ENCODE measurements at places on chromosomes 2 and 18.
A peak's percentile ranks its signal among the peaks of the same experiment; 100 is the strongest.

GRCh38 chr2:164903951-164904350 lies 51.4 kb downstream of the SLC38A11 start:
- DNase-seq, result no peak

- DNase-seq, result no peak
These were observed 64.8 kb downstream of the PDCL3 start for GRCh38 chr2:100627330-100628300.

- no peak for DNase-seq
These were observed 282.9 kb downstream of the GPD2 start for GRCh38 chr2:156719036-156719435.

DNA sequence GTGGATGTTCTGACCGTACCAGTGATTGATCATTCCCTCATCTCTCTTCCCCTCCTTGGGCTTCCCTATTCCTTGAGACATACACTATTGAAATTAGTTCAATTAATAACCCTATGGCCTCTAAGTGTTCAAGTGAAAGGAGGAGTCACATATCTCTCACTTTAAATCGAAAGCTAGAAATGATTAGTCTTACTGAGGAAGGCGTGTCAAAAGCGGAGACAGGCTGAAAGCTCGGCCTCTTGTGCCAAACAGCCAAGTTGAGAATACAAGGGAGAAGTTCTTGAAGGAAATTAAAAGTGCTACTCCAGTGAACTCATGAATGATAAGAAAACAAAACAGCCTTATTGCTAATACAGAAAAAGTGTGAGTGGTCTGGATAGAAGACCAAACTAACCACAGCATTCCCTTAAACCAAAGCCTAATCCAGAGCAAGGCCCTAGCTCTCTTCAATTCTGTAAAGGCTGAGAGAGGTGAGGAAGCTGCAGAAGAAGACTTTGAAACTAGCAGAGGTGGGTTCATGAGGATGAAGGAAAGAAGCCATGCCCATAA lies 144.4 kb upstream of the LYPD6 start:
- no peak for DNase-seq

DNA sequence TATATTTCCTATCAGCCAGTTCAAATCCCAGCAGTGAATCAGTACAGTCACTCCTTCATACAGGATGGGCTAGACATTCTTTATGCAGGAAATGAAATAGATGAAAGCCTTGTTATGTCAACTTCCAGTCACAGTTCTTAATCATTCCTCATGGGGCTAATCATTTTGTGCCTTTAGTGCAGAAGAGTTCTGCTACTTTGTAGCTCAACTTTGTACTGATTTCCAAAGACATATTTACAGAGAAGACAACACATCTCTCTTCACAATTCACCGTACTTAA lies 593.9 kb upstream of the NETO1 start:
- no peak for DNase-seq

DNA sequence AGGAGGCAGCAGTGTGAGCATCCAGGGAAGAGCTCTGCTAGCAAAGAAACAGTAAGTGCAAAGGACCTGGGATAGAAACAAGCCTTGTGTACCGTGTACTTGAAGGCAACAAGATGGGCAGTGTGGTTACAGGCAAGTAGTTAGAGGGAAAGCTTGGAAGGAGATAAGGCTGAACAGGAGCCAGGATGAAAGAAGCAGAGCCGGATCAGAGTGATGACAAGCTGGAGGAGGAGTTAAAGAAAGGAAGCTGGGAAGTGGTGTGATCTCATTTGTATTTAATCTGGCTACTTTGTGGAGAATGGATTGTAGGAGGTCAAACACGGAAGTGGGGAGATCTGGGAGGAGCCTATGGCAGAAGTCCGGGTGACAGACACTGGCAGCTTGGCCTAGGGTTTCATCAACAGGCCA lies 44.7 kb upstream of the VPS54 start:
- DNase-seq, result no peak

DNA sequence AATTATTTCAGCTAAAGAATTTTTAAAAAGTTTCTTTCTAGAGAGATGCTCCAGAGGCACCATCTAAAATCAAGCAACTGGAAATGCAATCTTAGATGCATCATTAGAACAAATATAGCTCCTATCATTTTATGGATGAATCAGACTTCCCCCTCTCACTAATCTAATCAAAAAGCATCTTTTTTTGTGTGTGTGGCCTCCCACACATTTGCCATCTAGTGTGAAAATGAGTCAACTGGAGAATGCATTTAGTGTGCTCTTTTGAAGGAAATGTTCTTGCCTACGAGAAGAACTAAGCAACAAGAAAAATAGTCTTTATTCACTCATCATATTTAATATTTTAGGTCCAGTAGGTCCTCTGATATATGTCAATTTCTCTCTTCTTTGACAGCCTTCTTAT lies 39.5 kb upstream of the FIGN start:
- no peak for DNase-seq

- no peak for DNase-seq
These were observed 210.3 kb downstream of the CLIP4 start for GRCh38 chr2:29325544-29325943.

DNA sequence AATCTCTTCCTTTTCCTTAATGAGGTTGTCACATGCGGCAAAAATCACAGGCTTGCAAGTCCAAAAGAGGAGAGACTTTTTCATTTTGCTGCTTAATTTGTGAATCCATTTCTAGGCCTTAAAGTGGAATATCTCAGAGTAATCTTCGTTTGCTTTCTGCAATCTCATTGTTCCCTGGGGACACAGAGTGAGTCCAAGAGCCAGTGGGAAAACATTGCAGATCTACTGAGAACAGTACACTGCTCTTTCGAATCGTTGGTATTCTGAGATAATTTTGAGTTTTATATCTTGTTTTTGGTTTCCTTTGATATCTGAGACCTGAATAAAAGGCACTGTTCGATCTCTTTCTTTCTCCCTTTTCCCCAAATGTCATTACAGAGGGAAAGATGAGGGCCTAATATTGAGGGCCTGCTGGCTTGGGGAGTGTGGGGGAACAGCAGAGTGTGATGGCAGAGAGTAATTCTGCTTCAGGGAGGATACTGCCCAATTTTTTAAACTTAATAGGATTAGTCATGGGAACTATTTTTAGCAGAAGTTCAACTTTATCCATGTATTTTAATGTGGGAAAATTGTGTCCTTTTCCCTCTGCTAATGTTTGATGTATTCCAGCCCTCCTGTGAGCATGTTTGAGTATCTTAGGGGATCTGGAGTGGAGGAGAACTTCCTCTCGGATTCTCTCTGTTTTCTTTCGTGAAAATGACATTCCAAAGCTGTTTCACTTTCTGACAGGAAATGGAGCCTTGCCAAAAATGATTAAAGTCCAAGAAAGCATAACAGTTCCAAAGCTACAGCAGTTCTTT lies 418.2 kb upstream of the ZEB2 start:
- DNase-seq, result no peak

- no peak for DNase-seq
These were observed 66.2 kb upstream of the DLX2 start for GRCh38 chr2:172168917-172169346.

DNA sequence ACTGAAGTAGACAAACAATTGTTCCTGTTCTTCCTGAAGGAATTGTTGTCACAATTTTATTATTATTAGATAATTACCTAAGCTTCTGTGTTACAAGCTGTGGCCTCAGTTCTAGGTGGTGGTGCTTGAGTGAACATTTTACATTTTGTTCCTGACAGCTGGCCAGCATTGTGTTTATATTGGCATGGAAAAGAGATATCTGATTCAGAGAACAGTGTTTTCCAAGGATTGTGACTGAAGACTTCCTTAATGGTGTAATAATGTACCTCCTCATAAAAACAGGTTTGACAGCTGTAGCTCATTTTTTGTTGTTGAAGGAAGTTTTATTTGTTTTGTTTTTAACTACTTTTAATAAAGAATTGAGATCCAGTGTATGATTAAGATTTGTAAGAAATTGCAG lies 95.2 kb downstream of the EPB41L5 start:
- no peak for DNase-seq

DNA sequence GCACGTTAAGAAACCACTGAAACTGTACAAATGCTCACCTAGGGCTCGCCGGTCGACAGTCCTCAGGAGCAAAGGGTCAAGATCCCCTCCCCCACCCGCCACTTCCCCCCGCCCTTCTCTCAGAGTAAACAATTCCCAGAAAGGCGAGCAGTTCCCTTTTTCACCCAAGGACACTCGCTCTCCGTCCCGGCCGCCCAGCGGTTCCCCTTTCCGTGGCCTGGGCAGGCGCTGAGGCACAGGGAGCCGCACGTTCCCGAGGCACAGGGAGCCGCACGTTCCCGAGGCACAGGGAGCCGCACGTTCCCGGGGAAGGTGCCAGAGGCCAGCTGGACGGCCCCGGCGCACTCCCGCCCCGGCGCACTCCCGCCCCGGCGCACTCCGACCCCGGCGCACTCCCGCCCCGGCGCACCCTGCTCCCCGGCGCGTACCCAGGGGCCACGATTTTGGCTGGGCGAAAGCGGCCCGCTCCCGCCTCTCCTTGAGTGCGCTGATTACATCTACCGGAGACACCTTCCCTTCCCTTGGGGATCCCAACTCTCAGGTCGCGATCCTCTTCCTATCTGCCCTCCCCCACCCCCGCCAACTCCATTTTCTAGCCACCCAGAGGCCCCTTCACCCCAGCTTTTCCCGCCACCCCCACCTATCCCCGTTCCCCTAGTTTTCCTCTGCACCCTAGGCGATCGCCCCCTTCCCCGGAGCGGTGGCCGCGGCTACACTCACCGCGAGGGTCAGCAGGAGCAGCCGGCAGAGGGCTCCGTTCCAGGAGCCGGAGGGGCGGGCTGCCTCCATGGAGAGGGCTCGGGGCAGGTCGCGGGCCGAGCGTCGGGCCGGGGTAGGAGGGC lies 817 bp downstream of the DSC2 start:
- no peak for DNase-seq

- no peak for DNase-seq
These were observed 259.7 kb downstream of the PDE11A start for GRCh38 chr2:177812713-177813396.

- no peak for DNase-seq
These were observed 6.2 kb upstream of the ALPG start for GRCh38 chr2:232400256-232401015.

GRCh38 chr2:187274146-187274545 lies 173.9 kb downstream of the CALCRL start:
- DNase-seq, result no peak

- DNase-seq, result no peak
These were observed 150.3 kb upstream of the ZFP36L2 start for GRCh38 chr2:43376523-43377198.

DNA sequence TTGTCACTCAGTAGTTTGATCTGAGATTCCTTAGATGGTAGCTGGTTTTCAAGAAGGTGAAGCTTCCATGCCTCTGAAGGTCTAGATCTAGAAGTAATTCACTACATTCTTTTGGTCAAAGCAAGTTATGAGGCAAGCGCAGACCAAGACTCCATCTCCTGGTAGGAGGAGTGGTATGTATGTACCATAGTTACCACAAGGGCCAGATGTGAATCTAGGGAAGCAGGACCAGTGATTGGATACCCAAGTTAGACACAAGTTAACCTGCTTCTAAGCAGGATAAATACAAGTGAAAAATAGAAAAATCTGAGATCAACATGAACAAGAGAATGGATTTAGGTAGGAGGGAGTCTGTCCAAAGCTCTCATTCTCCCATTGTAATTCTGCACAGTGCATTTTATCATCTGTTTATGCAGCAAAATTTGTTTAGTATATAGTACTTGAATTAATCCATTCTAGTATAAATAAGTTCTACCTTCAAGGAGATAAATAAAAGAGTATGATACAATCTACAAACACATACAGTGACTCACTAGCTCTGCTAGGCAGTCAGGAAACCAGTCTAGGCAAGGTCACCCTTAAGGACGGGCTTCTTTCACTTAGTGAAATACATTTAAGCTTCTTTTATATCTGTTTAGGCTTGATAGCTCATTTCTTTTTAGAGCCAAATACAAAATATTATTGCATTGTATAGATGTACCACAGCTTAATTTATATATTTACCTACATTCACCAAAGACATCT lies 14.2 kb upstream of the DOCK10 start:
- DNase-seq, result no peak

DNA sequence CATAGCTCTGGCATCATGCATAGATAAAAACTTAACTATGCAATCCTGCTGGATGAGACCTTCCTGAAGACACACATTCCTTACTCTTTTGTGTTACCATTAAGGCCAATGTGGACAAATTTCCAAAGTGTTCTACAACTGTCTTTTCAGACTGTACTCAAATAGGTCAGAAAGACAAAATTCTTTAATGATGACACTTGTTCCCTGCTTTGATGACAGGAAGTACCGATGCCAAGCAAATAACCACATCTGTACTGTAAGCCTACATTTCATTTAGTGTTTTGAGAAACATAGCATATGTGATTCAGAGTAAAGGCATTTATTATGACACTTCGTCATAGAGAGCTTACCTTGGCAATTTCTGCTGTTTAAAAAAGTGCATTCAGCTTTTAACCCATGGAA lies 55.0 kb downstream of the PMAIP1 start:
- no peak for DNase-seq

DNA sequence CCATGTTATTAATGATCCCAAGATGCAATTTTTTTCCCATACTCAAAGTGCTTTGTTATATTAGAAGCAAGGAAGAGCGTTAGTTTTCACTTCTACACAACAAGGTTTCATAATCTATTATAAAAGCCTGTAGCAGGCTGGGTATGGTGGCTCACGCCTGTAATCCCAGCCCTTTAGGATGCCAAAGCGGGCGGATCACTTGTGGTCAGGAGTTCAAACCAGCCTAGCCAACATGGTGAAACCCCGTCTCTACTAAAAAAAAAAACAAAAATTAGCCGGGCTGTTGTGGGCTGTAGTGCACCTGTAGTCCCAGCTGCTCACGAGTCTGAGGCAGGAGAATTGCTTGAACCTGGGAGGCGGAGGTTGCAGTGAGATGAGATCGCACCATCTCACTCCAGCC lies 19.0 kb upstream of the SERPINB2 start:
- DNase-seq, result no peak

- no peak for DNase-seq
These were observed 232.6 kb upstream of the PXDN start for GRCh38 chr2:1976728-1977416.

DNA sequence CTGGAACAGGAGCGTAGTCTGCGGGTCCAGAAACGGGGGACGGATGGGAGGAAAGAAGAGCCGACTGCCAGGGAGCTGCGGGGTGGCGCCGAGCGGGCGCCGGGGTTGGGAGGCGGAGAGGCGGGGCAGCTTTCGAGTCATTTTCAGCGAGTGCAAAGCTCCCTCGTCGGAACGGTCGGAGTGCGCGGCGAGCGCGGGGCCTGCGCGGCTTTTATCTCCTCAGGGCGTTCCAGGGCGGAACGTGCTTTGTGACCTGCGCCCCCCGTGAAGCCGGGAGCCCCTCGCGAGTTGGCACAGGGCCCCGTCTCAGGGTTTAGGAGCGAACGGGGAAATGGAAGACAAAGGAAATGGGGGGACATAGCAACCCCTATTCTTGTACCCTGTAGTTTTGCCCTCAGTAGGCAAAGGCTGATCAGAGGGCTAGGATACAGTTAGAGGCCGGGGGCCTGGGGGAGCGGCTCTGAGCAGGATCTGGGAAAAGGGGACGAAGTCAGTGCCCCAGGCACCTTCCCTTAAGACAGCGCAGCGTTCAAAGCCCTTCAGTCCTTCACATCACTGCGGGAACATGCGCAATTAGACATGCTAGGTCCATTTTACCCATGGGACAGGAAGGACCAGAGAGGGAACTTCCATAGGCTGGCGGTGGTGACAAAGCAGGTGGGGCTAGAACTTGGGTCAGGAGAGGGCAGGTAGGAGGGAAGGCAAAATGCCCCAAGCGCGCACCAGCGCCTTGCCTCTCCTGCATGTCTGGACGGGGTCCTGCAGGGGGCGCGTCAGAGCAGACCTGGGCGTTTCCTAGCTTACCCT lies 60.1 kb upstream of the IL1RL1 start:
- DNase-seq, result peak; percentile 40

- DNase-seq, result no peak
These were observed 89.6 kb downstream of the MCFD2 start for GRCh38 chr2:46825939-46826568.

Measured in stimulated activated CD8-positive, alpha-beta memory T cell treated with anti-CD3 and anti-CD28 coated beads, Interleukin-15, amount 100 ng/mL, for 4 hours (primary cell).